ENCODE measurements at places on chromosomes 6 and 20. TPM values are rescaled to one million over a fixed set of nuclear protein-coding genes. Genes with fewer than 3 reads are reported as not detected.

- H3K4me1 ChIP-seq, result no peaks in the 10 kb centered on the region
- H3K27me3 ChIP-seq, result no peaks in the 10 kb centered on the region
- no peak overlapping the region for H3K27ac ChIP-seq
- no peaks in the 10 kb centered on the region for H3K36me3 ChIP-seq
- peak; percentile 9 for DNase-seq
Observed at GRCh38 chr6:33698494-33698893, 13.0 kb downstream of the UQCC2 start.

DNA sequence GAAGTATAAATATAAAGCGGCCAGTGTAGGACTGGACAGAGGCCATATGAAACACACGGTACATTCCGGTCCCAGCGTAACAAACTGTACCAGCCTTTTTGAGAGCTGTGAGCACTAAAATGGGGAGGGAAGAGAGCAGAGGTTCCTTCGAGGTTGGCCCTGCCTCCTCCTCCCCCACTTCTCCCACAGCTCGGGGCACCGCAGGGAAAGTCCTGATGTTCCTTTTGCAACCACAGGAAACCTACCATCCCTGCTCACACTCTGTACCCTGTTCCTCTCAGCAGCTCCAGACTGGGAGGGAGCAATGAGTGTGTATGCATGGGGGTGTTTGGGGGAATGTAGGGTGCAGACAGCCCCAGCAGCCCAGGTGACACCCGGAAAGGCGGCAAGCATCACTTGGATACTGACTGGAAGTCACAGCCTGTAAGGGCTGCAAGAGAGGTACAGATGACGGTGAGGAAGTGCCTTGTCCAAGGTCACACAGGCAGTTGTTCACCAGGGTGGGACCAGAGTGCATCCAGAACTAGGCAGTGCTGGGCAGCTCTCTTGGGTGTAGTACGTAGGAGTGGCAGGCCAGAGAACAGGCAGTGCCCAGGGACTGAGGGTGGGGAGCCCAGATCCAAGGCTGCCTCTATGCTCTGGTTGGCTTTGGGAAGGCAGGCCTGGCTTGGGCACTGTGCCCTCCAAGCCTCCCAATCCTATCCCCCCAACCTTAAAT, 11.0 kb upstream of the ARMC12 start:
- H3K27me3 ChIP-seq, result no peaks in the 10 kb centered on the region
- H3K36me3 ChIP-seq, result no peaks in the 10 kb centered on the region
- peaks cover 5% of the 10 kb centered on the region for H3K4me1 ChIP-seq
- DNase-seq, result peak; percentile 62
- peak overlapping the region; percentile 100 for H3K27ac ChIP-seq

DNA sequence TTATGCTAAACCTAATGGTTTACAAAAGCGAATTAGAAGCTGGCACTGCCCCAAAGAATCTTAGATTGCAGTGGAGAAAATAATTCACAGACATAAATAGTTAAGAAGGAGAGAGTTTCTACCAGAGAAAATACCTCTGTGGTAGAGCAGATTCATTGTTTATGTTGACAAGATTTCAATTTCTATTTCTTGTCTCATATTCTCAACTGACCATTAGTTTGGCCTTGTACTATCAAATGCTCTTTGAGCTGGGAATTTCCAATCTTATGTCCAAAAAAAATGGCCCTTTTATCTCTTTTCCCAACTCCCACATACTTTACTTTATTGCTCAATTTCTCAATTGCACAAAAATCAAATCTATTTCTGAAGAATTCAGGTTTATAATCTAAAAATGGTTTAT, 804.1 kb upstream of the CITED2 start:
- DNase-seq, result no peak
- no peaks in the 10 kb centered on the region for H3K27me3 ChIP-seq
- H3K4me3 ChIP-seq, result no peak overlapping the region
- H3K4me1 ChIP-seq, result no peaks in the 10 kb centered on the region

GRCh38 chr6:128363020-128363813, 157.2 kb downstream of the PTPRK start:
- peaks cover 3% of the 10 kb centered on the region for H3K4me1 ChIP-seq
- H3K36me3 ChIP-seq, result no peaks in the 10 kb centered on the region
- H3K27ac ChIP-seq, result no peak overlapping the region
- DNase-seq, result no peak
- no peak overlapping the region for H3K4me3 ChIP-seq

DNA sequence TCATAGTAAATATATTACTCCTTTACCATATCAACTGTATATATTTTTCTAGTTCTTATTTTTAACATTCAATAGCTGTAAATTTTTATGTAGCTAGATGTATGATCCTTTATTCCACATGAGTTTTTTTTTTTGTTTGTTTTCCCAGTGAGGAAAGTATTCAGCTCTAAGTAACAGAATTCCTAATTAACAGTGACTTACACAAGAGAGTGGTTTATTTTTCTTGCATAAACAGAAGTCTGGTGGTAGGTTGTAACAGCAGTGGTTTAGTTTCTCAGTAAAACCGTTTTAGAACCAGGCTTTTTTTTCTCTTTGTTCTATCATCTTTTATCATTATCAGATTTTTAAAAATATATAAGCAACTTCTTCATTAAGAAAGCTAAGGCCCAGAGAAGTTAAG, 116.9 kb upstream of the FLRT3 start:
- no peaks in the 10 kb centered on the region for H3K36me3 ChIP-seq
- no peak overlapping the region for H3K27ac ChIP-seq
- no peak overlapping the region for H3K4me3 ChIP-seq
- DNase-seq, result no peak
- H3K27me3 ChIP-seq, result no peaks in the 10 kb centered on the region

DNA sequence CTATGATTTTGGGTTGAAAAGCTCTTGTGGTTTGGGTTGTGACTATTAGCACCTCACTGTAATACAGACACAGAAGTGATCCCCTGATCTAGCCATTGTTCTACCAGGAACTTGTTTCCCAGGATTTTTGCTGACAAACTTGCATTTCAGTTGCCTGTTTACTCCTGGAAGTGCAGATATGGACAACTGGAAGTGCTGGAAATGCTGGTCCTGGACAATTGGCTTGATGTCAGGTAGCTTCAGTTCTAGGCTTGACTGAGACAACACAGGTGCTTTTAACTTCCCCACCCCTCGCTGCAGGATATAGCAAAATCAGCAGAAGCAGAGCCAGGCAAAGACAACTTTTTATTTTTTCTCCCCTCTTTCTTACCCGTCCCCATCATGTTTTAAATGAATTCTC, 27.1 kb upstream of the FBXO30 start:
- peaks cover 1% of the 10 kb centered on the region for H3K36me3 ChIP-seq
- no peak overlapping the region for H3K4me3 ChIP-seq
- DNase-seq, result no peak
- H3K27me3 ChIP-seq, result no peaks in the 10 kb centered on the region

- no peaks in the 10 kb centered on the region for H3K27me3 ChIP-seq
- no peak overlapping the region for H3K27ac ChIP-seq
- no peak overlapping the region for H3K4me3 ChIP-seq
- no peaks in the 10 kb centered on the region for H3K4me1 ChIP-seq
Observed at GRCh38 chr6:33279971-33280511, 3.1 kb downstream of the B3GALT4 start.

- DNase-seq, result no peak
- H3K4me3 ChIP-seq, result no peak overlapping the region
- H3K36me3 ChIP-seq, result no peaks in the 10 kb centered on the region
- H3K27me3 ChIP-seq, result no peaks in the 10 kb centered on the region
Observed at GRCh38 chr20:19466206-19466928, 253.9 kb downstream of the SLC24A3 start.

DNA sequence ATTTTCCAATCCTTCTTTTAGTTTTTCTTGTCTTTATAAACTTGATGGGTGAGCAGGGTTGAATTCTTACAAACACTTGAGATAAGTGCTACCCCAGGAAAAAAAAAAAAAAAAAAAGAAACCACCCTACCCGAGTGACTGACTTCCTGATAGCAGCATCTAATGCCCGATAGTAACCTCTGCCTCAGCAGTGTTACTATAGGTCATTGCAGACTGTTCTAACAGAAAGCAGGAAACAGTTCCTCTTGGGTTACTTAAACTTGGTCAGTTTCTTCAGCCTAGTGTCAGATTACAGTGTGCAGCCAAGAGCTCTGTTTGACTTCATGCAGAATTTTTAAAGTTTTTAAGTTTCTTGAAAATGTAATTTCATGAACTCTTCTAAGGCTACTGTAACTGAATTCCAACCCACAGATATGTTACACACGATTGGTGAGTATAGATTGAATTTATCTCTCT, 2.1 kb downstream of the MYLIP start:
- H3K27me3 ChIP-seq, result peaks cover 2% of the 10 kb centered on the region
- DNase-seq, result no peak
- H3K27ac ChIP-seq, result peak overlapping the region; percentile 39
- peak overlapping the region; percentile 98 for H3K4me3 ChIP-seq

ZC2HC1B gene
- total RNA-seq, result not detected

ARHGAP40 gene
- not detected for total RNA-seq

GRCh38 chr6:39102071-39102820, 12.7 kb downstream of the SAYSD1 start:
- H3K27ac ChIP-seq, result no peak overlapping the region
- H3K27me3 ChIP-seq, result no peaks in the 10 kb centered on the region

DNA sequence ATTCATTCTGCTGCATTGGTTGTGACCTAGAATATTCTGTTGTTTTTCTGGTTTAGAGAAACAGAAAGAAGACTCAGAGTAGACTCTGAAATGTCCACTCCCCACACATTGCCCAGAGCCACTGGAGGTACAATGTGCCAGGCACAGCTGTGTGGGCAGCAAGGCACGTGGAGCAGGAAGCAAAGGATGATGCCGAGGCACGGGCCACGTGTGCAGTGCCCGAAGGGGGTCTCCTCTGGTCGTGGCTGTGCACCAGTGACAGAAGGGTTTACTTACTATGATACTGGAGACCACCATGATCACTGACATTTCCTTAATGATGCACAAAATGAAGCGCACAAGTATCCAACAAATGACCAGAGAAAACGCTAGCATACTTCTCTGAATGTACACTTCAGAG, 488.9 kb downstream of the PRKN start:
- no peaks in the 10 kb centered on the region for H3K27me3 ChIP-seq
- H3K27ac ChIP-seq, result no peak overlapping the region
- no peak overlapping the region for H3K4me3 ChIP-seq
- H3K4me1 ChIP-seq, result no peaks in the 10 kb centered on the region

- H3K4me3 ChIP-seq, result no peak overlapping the region
- no peaks in the 10 kb centered on the region for H3K4me1 ChIP-seq
- H3K36me3 ChIP-seq, result peaks cover 6% of the 10 kb centered on the region
- H3K27ac ChIP-seq, result no peak overlapping the region
Observed at GRCh38 chr6:169220068-169220964, 33.3 kb downstream of the THBS2 start.

DNA sequence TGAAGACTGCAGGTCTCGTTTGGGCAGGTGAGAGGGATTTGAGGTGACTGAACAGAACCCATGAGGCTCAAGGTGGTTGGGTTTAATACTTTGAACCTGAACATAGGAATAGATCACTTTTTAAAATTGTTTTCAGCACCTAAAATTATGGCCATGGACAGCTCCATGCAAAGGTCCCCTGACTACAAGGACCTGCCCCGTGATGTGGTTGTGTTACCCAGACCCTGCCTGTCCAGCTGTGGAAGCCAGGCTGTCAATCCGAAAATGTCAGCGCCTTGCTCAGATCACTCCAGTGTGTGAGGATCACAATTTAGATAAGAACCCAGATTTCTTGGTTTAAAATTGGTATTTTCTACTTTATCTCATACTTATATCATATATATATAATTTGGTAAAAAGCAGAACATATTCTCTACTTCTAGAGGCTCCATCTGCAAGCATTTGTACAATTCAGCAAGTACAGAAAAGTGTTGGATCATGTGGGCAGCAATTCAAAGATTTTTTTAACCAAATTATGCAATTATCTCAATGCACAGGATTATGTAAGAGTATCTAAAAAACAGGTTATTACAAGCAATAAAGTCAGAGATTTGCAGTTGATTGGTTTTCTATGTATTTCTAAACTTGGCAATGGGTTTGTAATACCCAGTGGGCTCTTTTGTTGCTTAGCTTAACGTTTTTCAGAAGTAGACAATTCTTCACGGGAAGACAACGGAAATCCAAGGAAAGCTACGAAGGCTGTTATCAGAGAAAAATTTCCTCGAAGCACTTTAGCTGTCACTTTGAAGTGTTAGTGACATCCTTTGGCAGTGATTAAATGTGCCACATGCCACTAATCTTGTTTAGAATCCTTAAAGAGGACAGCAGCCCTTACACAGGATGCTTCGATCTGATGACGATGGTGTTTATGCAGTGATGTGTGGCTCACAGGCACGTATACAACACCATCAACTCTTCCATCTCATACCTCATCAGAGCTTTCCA, 24.1 kb upstream of the RPS6KA2 start:
- no peaks in the 10 kb centered on the region for H3K36me3 ChIP-seq
- no peak overlapping the region for H3K4me3 ChIP-seq
- H3K27me3 ChIP-seq, result no peaks in the 10 kb centered on the region

- no peaks in the 10 kb centered on the region for H3K27me3 ChIP-seq
- peaks cover 4% of the 10 kb centered on the region for H3K4me1 ChIP-seq
- DNase-seq, result no peak
- H3K36me3 ChIP-seq, result no peaks in the 10 kb centered on the region
Observed at GRCh38 chr6:53982366-53983050, 128.7 kb upstream of the MLIP start.

DNA sequence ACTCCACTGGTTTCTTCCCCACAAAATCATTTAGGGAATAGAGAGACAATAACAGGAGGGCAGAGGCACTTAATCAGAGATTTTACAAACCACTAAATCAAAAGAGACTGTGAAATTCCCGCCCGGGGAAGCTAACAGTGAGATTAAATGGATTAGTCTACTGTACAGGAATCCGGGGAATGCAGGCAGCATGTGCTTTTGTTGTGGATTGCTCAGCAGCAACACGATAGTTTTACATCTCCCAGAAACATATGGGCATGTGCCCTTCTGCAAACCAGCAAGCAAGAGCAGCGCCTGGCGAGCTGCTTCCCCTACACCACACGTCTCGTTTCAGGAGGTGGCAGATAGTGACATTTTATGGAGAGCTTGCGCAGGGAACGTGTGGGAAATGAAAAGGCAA, 382.3 kb downstream of the CD83 start:
- no peak overlapping the region for H3K4me3 ChIP-seq
- H3K36me3 ChIP-seq, result no peaks in the 10 kb centered on the region
- no peaks in the 10 kb centered on the region for H3K27me3 ChIP-seq
- DNase-seq, result no peak
- H3K27ac ChIP-seq, result no peak overlapping the region

GRCh38 chr6:90151576-90152422, 144.8 kb downstream of the BACH2 start:
- no peaks in the 10 kb centered on the region for H3K36me3 ChIP-seq
- H3K4me1 ChIP-seq, result peaks cover 6% of the 10 kb centered on the region
- no peak overlapping the region for H3K27ac ChIP-seq
- H3K4me3 ChIP-seq, result no peak overlapping the region

Data from aorta (tissue), 5 donors.